M059J (cell line): ENCODE measurements at places on chromosomes 2 and 18. TPM values are rescaled to one million over a fixed set of nuclear protein-coding genes. Genes with fewer than 3 reads are reported as not detected.

Gene OSGEPL1
- 6.2 and 13.4 TPM in 2 replicates for total RNA-seq

Gene LRRC30
- not detected in 2 replicates for total RNA-seq

Gene PARD6G
- total RNA-seq, result 0.57 and 1.3 TPM in 2 replicates

Gene DQX1
- total RNA-seq, result not detected in 2 replicates
